ENCODE measurements at places on chromosomes 7 and 10. TPM values are rescaled to one million over a fixed set of nuclear protein-coding genes. Genes with fewer than 3 reads are reported as not detected.

- no peak overlapping the region for H3K27ac ChIP-seq
- H3K36me3 ChIP-seq: no peaks in the 10 kb centered on the region
- no peak for DNase-seq
Measured at GRCh38 chr10:131998845-131999681, 17.3 kb upstream of the BNIP3 start.

- no peaks in the 10 kb centered on the region for H3K27me3 ChIP-seq
- DNase-seq: no peak
- H3K4me3 ChIP-seq: no peak overlapping the region
- peaks cover 10% of the 10 kb centered on the region for H3K4me1 ChIP-seq
- no peak overlapping the region for H3K27ac ChIP-seq
Measured at GRCh38 chr10:79045566-79046175, 23.1 kb upstream of the ZMIZ1 start.

- no peak for DNase-seq
- H3K27me3 ChIP-seq: no peaks in the 10 kb centered on the region
- peaks cover 62% of the 10 kb centered on the region for H3K4me1 ChIP-seq
Measured at GRCh38 chr7:30353532-30353931, 69.1 kb downstream of the ZNRF2 start.

- no peaks in the 10 kb centered on the region for H3K36me3 ChIP-seq
- DNase-seq: no peak
- H3K4me3 ChIP-seq: no peak overlapping the region
- H3K27me3 ChIP-seq: no peaks in the 10 kb centered on the region
Measured at GRCh38 chr10:89114846-89115625, 92.1 kb downstream of the CH25H start.

DNA sequence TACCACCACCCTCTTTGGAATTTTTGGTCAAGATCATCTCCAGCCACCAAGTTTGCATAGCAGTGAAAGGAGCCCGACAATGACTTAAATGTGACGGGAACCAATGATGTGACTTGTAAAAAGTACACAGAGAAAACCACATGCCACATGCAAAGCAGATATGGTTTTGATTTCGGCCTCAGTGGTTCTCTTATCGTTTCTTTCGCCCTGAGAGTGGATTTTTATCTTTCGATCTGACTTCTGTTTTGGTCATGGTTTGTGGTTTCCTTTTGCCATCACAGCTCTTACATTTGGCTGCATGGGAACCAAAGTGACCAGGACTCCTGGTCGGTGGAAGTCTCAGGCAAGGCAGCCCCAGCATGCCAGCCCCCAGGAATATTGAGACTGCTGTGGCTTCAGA lies 31.5 kb downstream of the TCF7L2 start:
- no peaks in the 10 kb centered on the region for H3K36me3 ChIP-seq
- DNase-seq: no peak
- no peaks in the 10 kb centered on the region for H3K27me3 ChIP-seq
- H3K27ac ChIP-seq: peak overlapping the region; percentile 39
- H3K4me1 ChIP-seq: peaks cover 47% of the 10 kb centered on the region

- no peaks in the 10 kb centered on the region for H3K36me3 ChIP-seq
- DNase-seq: no peak
- peaks cover 30% of the 10 kb centered on the region for H3K4me1 ChIP-seq
- H3K27me3 ChIP-seq: no peaks in the 10 kb centered on the region
- H3K4me3 ChIP-seq: peak overlapping the region; percentile 90
Measured at GRCh38 chr7:23107781-23108180, 2.2 kb downstream of the KLHL7 start.

GRCh38 chr10:8039321-8039881 lies 15.1 kb upstream of the GATA3 start:
- H3K4me3 ChIP-seq: no peak overlapping the region
- H3K4me1 ChIP-seq: peaks cover 21% of the 10 kb centered on the region
- peaks cover 100% of the 10 kb centered on the region for H3K27me3 ChIP-seq
- no peaks in the 10 kb centered on the region for H3K36me3 ChIP-seq
- no peak overlapping the region for H3K27ac ChIP-seq

- H3K36me3 ChIP-seq: no peaks in the 10 kb centered on the region
- H3K4me1 ChIP-seq: no peaks in the 10 kb centered on the region
- H3K27me3 ChIP-seq: no peaks in the 10 kb centered on the region
Measured at GRCh38 chr10:124184208-124184830, 90.9 kb upstream of the CHST15 start.

DNA sequence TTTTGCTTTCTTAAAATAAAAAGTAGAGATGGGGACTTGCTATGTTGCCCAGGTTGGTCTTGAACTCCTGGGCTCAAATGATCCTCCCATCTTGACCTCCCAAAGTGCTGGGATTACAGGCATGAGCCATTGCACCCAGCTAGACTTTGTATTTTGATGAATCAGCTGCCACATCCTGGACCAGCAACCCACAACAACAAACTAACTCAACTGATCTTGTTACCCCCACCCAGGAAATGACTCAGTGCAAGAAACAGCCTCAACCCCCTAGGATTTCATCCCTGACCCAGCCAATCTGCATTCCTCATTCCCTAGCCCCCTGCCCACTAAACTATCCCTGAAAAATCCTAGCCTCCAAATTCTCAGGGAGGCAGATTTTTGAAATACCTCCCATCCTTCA lies 123.8 kb downstream of the IPMK start:
- no peak for DNase-seq
- no peaks in the 10 kb centered on the region for H3K27me3 ChIP-seq
- H3K4me3 ChIP-seq: no peak overlapping the region
- H3K36me3 ChIP-seq: no peaks in the 10 kb centered on the region

DNA sequence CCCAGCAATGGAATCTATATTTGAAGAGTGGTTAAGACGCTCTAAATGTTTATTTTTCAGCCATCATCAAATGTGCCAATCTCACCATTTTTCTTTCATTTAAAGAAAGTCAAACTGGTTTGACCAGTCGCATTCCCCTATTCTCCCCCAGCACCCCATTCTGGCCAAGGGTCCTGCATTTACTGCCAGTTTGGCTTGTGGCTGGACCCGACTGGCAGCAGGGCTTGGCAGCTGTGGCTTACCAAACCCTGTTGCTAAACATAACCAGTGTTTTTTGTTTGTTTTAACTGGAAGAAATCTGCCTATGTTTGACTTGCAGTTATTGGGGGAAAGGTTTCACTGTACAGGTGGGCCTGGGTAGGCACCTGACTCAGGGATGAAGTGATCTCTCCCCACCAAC lies 116.3 kb downstream of the CYP26A1 start:
- DNase-seq: no peak
- no peaks in the 10 kb centered on the region for H3K4me1 ChIP-seq
- H3K27me3 ChIP-seq: no peaks in the 10 kb centered on the region
- H3K27ac ChIP-seq: no peak overlapping the region
- H3K36me3 ChIP-seq: no peaks in the 10 kb centered on the region

- no peak overlapping the region for H3K4me3 ChIP-seq
- H3K27me3 ChIP-seq: no peaks in the 10 kb centered on the region
- H3K27ac ChIP-seq: no peak overlapping the region
- peaks cover 15% of the 10 kb centered on the region for H3K4me1 ChIP-seq
- DNase-seq: no peak
Measured at GRCh38 chr10:86964847-86965190, 3.5 kb upstream of the ADIRF start.

DNA sequence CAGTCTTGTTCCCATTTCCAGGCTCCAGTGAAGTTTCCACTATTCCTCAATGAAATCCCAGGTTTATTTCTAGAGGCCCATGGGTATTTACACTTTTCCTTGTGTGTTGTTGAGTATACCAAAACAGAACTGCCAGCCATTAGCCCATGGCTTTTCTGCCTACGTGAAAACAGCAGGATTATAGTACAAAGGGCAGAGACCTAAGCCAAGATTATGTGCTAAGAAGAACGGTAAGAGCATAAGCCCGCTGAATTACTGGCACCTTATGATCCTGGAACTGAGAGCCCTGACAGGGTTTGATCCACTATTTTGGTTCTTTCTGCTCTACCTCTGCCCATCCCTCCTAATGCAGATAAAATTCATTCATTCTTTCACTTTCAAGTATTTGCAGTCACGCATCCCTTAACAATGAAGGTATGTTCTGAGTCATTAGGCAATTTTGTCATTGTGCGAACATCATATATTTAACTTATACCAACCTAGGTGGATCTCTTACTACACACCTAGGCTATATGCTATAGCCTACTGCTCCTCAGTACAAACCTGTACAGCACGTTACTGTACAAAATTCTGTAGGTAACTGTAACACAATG lies 16.0 kb downstream of the SEMA3C start:
- H3K36me3 ChIP-seq: no peaks in the 10 kb centered on the region
- no peaks in the 10 kb centered on the region for H3K4me1 ChIP-seq
- H3K27me3 ChIP-seq: no peaks in the 10 kb centered on the region
- H3K4me3 ChIP-seq: no peak overlapping the region
- no peak for DNase-seq
- H3K27ac ChIP-seq: no peak overlapping the region

DNA sequence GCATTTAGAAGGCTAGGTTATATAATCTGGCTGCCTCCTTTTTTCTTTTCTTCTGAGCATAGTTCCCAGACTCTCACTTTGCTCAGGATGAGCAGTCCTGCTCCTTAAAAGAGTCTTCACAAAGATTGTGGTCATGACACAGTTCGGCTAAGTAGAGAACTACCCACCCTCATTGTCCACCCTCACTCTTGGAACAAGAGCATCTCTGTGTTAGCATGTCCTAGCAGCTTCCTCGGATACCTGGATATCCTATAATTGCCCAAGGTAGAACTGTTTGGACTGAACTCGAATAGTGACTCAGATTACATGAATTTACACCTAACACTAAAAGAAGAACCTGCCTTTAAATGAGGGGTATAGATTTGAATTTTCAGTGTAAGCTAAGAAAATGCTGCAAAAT lies 572.0 kb downstream of the SUGCT start:
- no peak overlapping the region for H3K27ac ChIP-seq
- no peaks in the 10 kb centered on the region for H3K27me3 ChIP-seq
- no peaks in the 10 kb centered on the region for H3K4me1 ChIP-seq
- H3K4me3 ChIP-seq: no peak overlapping the region
- H3K36me3 ChIP-seq: no peaks in the 10 kb centered on the region

DNA sequence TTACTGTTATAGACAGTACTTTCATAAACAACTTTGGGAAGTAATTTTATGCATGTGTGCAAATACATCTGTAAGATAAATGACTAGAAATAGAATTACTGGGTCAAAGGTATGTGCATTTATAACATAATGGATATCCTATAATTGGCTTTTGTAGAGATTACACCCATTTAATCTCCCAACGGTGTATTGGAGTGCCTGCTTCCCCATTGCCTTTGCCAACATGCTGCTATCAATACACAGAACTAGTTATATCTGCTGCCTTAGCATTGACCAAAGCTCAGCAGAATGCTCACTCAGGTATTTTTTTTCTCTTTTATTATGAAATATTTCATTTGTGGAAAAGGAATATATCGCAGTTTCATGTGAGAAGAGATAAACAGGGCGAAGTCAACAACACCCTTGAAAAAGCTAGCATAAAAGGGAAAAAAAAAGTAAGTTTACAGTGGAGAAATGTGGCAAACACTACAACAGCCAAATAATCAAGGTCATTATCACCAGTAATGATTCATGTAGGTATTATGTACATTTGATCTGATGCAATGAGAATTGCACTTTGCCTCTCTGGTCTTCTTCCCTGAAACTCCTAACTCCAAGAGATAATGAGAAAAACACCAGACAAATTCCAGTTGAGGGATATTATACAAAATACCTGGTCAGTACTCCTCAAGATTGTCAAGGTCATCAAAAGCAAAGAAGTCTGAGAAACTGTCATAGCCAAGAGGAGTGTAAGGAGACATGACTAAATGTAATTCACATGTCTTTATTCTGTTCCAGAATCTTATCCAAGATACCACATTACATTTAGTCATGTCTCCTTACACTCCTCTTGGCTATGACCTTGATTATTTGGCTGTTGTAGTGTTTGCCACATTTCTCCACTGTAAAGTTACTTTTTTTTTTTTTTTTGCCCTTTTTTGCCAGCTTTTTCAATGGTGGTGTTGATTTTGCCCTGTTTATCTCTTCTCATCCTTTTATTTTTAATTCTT lies 36.8 kb downstream of the MARCHF5 start:
- H3K4me3 ChIP-seq: no peak overlapping the region
- H3K36me3 ChIP-seq: no peaks in the 10 kb centered on the region
- H3K4me1 ChIP-seq: peaks cover 4% of the 10 kb centered on the region

- DNase-seq: peak; percentile 17
- peaks cover 10% of the 10 kb centered on the region for H3K4me1 ChIP-seq
- H3K27ac ChIP-seq: no peak overlapping the region
- no peaks in the 10 kb centered on the region for H3K27me3 ChIP-seq
- no peak overlapping the region for H3K4me3 ChIP-seq
Measured at GRCh38 chr7:91066627-91067026, 197.6 kb upstream of the FZD1 start.

DNA sequence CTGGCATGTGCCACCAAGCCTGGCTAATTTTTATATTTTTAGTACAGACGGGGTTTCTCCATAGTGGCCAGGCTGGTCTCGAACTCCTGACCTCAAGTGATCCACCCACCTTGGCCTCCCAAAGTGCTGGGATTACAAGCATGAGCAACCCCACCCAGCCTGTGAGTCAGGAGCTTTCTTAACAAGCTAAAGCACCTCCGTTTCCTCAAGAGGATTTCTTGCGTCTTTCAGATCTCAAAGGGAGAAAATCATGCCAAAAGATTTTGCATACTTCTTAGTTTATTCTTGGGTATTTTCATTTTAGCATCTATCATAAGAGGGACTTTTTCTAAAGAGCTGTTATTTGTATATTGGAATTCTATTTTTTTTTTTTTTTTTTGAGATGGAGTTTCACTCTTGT lies 47.9 kb upstream of the FOXK1 start:
- H3K4me1 ChIP-seq: no peaks in the 10 kb centered on the region
- H3K36me3 ChIP-seq: no peaks in the 10 kb centered on the region
- H3K27me3 ChIP-seq: peaks cover 35% of the 10 kb centered on the region
- DNase-seq: no peak

- H3K27ac ChIP-seq: peak overlapping the region; percentile 85
- peaks cover 43% of the 10 kb centered on the region for H3K4me1 ChIP-seq
- no peak overlapping the region for H3K4me3 ChIP-seq
- H3K27me3 ChIP-seq: no peaks in the 10 kb centered on the region
- peak; percentile 61 for DNase-seq
- H3K36me3 ChIP-seq: no peaks in the 10 kb centered on the region
Measured at GRCh38 chr7:130274983-130275591, 8.4 kb downstream of the CPA2 start.

GRCh38 chr7:100568176-100568895 lies 5.4 kb downstream of the SAP25 start:
- no peak for DNase-seq
- no peaks in the 10 kb centered on the region for H3K36me3 ChIP-seq
- no peak overlapping the region for H3K4me3 ChIP-seq
- H3K27me3 ChIP-seq: peaks cover 16% of the 10 kb centered on the region

Gene SLC26A5
- total RNA-seq: not detected

Gene TMEM60
- total RNA-seq: 36.8 TPM

Gene METTL27
- total RNA-seq: 12.0 TPM

Gene CPED1
- total RNA-seq: not detected

Gene PDIA4
- total RNA-seq: 171 TPM

Gene LRRC61
- total RNA-seq: 14.3 TPM

Gene VIPR2
- total RNA-seq: 3.1 TPM

Gene PIP
- total RNA-seq: not detected

Gene SMKR1
- 0.53 TPM for total RNA-seq

Gene MSRB2
- 17.2 TPM for total RNA-seq

Gene GATA3
- not detected for total RNA-seq

Gene HOXA2
- not detected for total RNA-seq

Gene EVX1
- not detected for total RNA-seq

Gene SEC31B
- 8.8 TPM for total RNA-seq

Gene PDLIM1
- 4.6 TPM for total RNA-seq

Gene STOX1
- total RNA-seq: 53.9 TPM

Measured in neural progenitor cell (in vitro differentiated cells).